ENCODE measurements at places on chromosomes 11 and 22. TPM values are rescaled to one million over a fixed set of nuclear protein-coding genes. Genes with fewer than 3 reads are reported as not detected.

GRCh38 chr11:67371911-67372320 is 1.5 kb downstream of the CLCF1 start:
- peak overlapping the region; percentile 34 for H3K4me3 ChIP-seq
- H3K4me1 ChIP-seq: peaks cover 60% of the 10 kb centered on the region
- DNase-seq: no peak
- peaks cover 3% of the 10 kb centered on the region for H3K27me3 ChIP-seq
- H3K27ac ChIP-seq: peak overlapping the region; percentile 16
- H3K36me3 ChIP-seq: no peaks in the 10 kb centered on the region

DNA sequence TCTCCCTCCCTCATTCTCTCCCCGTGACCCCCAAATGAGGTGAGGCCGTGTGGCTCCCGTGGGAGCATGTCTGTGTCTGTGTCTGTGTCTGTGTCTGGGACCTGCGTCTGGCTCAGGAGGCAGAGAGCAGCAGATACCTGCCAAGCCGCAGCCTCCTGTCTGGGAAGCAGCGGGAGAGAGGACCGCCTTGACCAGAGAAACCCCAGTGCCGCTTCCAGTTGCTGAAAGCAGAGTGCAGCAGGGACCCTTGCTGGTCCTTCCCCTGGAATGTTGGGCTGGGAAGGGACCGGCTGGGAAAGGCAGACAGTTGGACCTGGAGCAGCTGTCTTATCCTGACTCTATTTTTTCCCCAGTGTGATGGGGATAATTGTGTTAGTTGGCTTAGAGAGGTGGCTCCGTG is 525 bp downstream of the CSDC2 start:
- H3K27me3 ChIP-seq: peaks cover 5% of the 10 kb centered on the region
- no peaks in the 10 kb centered on the region for H3K36me3 ChIP-seq
- no peak overlapping the region for H3K4me3 ChIP-seq
- H3K27ac ChIP-seq: no peak overlapping the region
- DNase-seq: no peak

DNA sequence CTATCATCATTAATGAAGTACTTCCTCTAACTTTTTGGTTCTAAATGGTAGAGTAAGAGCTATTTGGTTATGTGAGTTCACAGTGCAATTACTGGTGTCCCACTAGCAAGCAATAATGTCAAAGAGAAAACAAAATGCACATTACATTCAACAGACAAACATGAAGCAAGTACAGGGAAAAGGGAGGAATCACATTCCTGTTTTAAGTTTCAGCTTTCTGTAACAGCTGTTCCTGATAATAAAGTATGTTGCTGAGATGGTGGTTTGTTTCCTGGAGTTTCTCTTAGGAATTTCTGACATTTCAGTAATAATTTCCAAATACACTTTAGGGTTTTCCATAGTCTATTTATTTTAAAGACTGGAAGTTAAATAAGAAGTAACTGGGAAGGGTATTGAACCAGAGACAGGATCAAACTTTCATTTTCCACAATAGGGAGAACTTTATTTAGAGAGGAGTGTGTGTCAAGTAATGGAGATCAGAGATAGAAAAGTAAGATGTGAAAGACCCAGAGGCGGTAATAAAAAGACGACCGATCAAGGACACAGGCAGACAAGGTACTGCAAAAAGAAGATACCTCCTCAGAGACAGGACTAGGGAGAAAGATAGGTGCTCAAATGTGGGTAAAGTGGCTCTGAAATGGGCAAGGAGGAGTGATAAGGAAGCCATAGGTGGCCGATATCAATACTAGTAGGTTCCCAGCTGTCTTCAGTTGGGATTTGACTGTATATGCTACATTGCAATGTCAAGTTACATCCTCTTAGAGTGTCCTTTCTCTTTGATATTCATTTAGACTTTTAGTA is 20.8 kb upstream of the CLNS1A start:
- no peak overlapping the region for H3K27ac ChIP-seq
- H3K36me3 ChIP-seq: no peaks in the 10 kb centered on the region
- DNase-seq: no peak
- H3K27me3 ChIP-seq: no peaks in the 10 kb centered on the region

Gene C11orf16
- total RNA-seq: not detected

GRCh38 chr11:72222907-72223614 is 1.5 kb upstream of the INPPL1 start:
- peak; percentile 94 for DNase-seq

- no peaks in the 10 kb centered on the region for H3K4me1 ChIP-seq
- H3K4me3 ChIP-seq: no peak overlapping the region
- DNase-seq: no peak
- no peaks in the 10 kb centered on the region for H3K27me3 ChIP-seq
- H3K36me3 ChIP-seq: no peaks in the 10 kb centered on the region
Observed at GRCh38 chr11:27754035-27755017, 54.1 kb upstream of the BDNF start.

GRCh38 chr11:70944636-70945035 is 307.7 kb downstream of the SHANK2 start:
- H3K36me3 ChIP-seq: no peaks in the 10 kb centered on the region
- H3K4me1 ChIP-seq: no peaks in the 10 kb centered on the region
- no peak overlapping the region for H3K27ac ChIP-seq
- no peak overlapping the region for H3K4me3 ChIP-seq
- no peaks in the 10 kb centered on the region for H3K27me3 ChIP-seq

Gene APOBEC3F
- total RNA-seq: 28.4 TPM

Gene CDHR5
- total RNA-seq: not detected

Gene USP2
- 0.15 TPM for total RNA-seq

GRCh38 chr22:44329179-44329796 is 16.5 kb upstream of the SHISAL1 start:
- no peak overlapping the region for H3K27ac ChIP-seq
- DNase-seq: no peak
- peaks cover 12% of the 10 kb centered on the region for H3K4me1 ChIP-seq
- no peaks in the 10 kb centered on the region for H3K36me3 ChIP-seq
- no peak overlapping the region for H3K4me3 ChIP-seq
- peaks cover 31% of the 10 kb centered on the region for H3K27me3 ChIP-seq

GRCh38 chr11:129825380-129825779 is 9.7 kb downstream of the TMEM45B start:
- H3K4me3 ChIP-seq: no peak overlapping the region
- DNase-seq: no peak
- H3K27me3 ChIP-seq: no peaks in the 10 kb centered on the region
- no peak overlapping the region for H3K27ac ChIP-seq

Gene SEPTIN3
- total RNA-seq: 0.33 TPM

- H3K4me1 ChIP-seq: no peaks in the 10 kb centered on the region
- no peaks in the 10 kb centered on the region for H3K36me3 ChIP-seq
- DNase-seq: no peak
- no peaks in the 10 kb centered on the region for H3K27me3 ChIP-seq
Observed at GRCh38 chr11:125053167-125053566, 9.9 kb upstream of the SLC37A2 start.

DNA sequence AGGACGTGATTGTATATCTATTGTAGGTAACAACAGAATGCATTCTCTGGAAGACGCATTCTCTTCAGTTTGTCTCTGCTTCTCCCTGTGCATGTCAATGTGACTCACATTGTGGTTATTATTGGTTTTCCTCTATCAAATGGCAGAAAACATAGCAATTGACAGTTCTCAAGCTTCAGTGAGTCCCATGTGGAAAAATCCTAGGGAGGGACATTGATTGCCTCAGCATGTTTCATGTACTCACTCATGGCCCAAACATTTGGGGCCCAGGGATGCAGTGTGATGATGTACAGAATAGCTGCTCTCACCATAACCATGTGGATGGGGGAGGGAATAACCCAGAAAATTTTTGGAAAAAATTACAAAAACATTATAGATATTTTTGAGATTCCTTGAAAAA is 9.3 kb upstream of the ARL14EP start:
- DNase-seq: no peak
- H3K27ac ChIP-seq: no peak overlapping the region
- H3K36me3 ChIP-seq: no peaks in the 10 kb centered on the region

GRCh38 chr11:102064316-102064715 is 17.1 kb downstream of the CFAP300 start:
- H3K27ac ChIP-seq: no peak overlapping the region
- H3K27me3 ChIP-seq: no peaks in the 10 kb centered on the region
- no peak for DNase-seq
- no peaks in the 10 kb centered on the region for H3K4me1 ChIP-seq

DNA sequence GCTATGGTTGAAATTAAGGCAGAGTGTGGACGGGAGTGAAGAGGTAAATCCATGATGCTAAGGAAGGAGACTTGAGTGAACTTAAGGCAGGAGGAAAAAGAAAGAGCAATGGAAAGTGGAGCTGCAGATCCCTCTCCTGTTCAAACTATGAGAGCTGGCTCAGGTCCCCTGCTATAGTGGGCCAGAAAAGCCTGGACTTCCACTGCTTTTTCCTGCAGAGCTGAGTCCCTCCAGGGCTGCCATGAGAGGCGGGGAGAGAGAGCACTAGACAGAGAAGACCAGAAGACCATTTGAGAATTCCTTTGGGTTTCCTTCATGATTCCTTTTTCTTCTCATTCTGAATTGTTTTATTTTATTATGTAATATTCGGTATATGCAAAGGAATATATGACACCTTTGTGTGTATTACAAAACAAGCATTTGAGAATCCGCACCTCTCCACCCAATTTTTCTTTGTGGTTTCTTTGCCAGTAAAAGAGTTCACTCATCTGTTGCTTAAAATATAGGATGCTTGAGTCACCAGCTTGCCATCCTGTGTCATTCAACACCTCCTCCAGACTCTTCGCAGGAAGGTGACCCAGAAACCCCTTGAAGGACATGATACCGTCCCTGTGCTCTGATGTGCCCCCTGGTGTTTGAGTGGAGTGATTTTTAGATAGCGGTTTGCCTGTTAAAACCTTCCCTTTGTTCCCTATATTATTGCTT is 24.4 kb downstream of the SREBF2 start:
- no peak overlapping the region for H3K4me3 ChIP-seq
- H3K36me3 ChIP-seq: no peaks in the 10 kb centered on the region
- no peaks in the 10 kb centered on the region for H3K27me3 ChIP-seq

Gene MTMR3
- 20.6 TPM for total RNA-seq

DNA sequence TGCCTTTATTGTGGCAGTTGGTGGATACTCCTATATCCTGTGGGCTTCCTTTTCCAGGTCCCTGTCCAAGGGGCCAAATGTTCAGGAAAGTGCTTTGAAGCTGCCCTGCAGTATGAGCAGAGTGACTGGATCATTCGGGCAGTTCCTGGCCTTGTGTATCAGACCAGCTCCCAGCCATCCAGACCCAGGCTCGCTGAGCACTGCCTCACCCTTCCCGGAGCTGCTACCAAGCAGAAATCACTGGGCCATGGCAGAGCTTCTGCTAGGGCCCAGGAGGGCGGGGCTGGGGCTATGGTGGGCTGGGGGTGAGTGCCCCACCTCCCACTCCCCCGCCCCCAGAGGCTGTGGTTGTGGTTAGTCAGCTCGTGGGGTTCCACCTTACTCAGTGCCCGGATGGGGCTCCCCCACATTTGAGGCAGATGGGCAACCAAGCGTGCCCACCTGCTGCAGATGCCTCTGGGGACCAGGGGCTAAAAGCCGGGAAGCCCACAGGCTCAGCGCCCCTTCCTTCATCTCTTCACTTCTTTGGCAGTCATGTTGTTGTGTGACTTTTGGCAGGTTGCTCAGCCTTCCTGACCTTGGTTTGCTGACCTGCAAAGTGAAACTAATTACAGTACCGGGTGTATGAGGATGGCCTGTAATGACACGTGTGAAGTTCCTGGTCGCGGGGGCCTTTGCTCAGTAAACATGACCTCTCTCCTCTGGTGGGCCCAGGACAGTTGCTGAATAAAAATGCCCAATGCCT is 2.1 kb upstream of the LRRC32 start:
- H3K36me3 ChIP-seq: no peaks in the 10 kb centered on the region
- peak; percentile 53 for DNase-seq
- H3K27me3 ChIP-seq: peaks cover 7% of the 10 kb centered on the region
- peak overlapping the region; percentile 21 for H3K27ac ChIP-seq
